ENCODE measurements at places on chromosomes 5 and 9. TPM values are rescaled to one million over a fixed set of nuclear protein-coding genes. Genes with fewer than 3 reads are reported as not detected.

The ANKRD31 gene
- total RNA-seq: 0.36 TPM

The SLC9A3 gene
- 2.3 TPM for total RNA-seq

The OR2V1 gene
- not detected for total RNA-seq

The FBLL1 gene
- total RNA-seq: 0.21 TPM

The MZB1 gene
- total RNA-seq: 2.0 TPM

The ZNF169 gene
- total RNA-seq: 5.1 TPM

The HAVCR1 gene
- 0.17 TPM for total RNA-seq

DNA sequence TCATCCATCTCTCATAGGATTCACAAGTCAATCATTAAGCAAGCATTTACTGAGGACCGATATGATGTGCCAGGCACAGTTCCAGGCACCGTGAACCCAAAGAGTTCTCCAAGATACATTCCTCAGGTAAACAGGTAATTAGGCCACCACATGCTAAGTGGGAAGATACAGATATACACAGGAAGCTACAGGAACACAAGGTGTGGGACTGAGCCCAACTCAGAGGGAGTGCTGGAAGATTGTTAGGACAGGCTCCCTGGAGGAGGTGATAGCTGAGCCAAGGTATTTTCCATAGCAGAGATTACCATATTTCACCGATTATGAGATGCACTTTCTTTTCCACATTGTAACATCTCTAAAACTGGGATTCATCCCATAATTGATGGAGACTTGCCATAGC, 31.4 kb upstream of the RAI14 start:
- no peak for DNase-seq

DNA sequence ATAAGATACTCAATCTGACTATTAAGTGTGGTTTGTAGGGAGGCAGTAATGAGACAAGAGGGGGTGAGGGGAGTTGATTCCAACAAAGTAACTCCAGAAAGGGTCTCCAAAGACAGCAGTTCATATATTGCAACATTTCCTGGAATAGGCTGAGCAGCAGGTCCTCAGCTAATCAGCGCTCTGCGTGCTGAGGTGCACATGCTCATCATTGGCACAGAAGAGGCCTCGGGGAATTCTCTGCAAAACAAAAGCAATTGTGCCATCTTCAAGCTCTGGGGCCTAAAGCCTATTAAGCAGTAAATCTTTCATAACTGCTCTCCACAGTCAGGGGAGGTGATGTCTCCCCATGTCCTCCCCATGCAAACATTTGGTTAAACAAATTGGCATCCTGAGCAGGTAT, 357.3 kb downstream of the SPOCK1 start:
- no peak for DNase-seq

DNA sequence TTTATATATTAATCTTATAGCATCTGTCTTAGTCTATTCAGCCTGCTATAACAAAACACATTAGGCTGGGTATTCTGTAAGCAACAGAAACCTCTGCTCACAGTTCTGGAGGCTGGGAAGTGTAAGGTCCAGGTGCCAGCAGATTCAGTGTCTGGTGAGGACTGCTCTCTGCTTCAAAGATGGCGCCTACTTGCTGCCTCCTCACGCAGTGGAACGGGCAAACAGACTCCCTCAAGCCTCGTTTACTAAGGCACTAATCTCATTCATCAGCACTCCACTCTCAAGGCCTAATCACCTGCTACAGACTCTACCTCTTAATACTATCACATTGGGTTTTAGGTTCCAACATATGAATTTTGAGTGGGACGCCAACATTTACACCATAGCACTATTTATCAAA, 5.2 kb upstream of the TBC1D2 start:
- DNase-seq: no peak

DNA sequence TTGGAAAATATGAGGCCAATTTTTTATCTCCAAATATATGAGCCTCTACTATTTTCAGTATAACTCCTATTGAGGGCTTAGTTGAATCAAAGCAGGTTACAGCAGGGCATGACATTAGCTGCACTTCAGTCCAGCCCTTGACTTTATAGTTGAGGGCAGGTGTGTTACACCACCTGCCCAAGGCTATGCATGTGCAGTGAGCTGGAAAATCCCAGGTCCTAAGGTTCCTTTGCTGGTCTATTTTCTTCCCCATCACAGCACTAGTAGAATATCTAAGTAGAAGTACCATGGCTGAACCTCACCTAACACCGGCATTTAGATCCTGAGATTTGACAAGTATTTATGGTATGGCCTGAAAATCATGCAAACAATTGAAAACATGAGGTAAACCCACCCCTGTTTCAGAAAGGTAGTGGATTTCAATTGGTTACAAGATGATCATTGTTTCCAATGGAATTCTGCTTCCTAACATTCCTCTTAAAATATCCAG, 201.1 kb downstream of the SEMA5A start:
- DNase-seq: no peak

DNA sequence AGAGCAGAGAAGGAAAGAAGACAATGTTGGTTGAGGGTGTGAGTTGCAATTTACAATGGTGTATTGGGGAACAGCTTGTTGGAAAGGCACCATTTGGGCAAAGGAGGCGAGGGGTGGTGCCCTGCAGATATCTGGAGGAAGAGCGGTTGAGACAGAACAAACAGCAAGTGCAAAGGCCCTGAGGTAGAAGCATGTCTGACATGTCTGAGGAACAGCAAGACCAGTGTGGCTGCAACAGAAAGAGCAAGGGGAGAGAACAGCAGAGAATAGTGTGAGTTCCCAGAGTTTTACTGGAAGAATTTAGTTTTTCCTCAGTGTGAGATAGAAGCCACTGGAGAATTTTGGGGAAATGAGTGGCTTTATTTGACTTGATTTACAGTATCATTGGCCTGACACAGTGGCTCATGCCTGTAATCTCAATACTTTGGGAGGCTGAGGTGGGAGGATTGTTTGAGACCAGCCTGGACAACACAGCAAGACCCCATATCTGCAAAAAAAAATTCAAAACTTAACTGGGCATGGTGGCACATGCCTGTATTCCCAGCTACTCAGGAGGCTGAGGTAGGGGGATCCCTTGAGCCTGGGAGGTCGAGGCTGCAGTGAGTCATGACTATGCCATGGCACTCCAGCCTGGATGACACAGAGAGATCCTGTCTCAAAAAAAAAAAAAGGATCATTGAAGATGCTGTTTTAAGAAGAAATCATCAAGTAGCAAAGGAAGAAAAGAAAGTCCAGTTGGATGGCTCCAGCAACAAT, 13.6 kb downstream of the CMBL start:
- DNase-seq: no peak

- DNase-seq: no peak
These were observed 48.9 kb downstream of the SH3PXD2B start for GRCh38 chr5:172405226-172406107.

DNA sequence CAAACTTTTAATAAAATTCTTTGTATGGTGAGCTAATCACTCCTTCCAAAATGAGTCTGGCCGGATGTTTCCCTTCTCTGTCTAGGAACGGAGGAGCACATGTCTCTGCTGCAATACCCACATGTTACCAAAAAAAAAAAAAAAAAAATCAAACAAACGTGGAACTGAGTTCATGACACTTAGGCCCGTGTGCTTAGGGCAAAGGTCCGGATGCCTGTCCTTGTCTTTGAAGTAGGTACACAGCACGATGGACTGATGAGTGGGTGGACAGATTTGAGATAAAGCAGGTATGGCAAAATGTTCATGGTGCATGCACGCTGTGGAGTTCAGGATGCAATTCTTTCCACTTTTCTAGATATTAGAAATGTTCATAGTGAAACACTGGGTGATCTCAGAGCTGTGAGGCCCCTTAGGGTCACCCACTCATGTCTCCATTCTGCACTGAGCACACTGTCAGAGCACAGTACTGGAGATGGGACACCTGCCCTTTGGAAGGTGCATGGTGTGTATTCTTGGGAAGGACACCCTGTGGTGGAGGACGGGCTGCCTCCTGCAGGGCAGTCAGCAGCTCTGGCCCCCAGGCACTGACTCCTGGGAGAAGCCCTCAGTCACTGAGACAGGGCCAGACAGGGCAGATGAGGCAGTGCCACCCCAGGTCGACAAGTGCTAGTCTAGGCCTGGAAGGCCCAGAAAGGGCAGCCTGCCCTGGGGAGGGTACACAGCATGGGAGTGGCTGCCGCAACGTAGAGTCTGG, 43.6 kb downstream of the GADD45G start:
- no peak for DNase-seq

DNA sequence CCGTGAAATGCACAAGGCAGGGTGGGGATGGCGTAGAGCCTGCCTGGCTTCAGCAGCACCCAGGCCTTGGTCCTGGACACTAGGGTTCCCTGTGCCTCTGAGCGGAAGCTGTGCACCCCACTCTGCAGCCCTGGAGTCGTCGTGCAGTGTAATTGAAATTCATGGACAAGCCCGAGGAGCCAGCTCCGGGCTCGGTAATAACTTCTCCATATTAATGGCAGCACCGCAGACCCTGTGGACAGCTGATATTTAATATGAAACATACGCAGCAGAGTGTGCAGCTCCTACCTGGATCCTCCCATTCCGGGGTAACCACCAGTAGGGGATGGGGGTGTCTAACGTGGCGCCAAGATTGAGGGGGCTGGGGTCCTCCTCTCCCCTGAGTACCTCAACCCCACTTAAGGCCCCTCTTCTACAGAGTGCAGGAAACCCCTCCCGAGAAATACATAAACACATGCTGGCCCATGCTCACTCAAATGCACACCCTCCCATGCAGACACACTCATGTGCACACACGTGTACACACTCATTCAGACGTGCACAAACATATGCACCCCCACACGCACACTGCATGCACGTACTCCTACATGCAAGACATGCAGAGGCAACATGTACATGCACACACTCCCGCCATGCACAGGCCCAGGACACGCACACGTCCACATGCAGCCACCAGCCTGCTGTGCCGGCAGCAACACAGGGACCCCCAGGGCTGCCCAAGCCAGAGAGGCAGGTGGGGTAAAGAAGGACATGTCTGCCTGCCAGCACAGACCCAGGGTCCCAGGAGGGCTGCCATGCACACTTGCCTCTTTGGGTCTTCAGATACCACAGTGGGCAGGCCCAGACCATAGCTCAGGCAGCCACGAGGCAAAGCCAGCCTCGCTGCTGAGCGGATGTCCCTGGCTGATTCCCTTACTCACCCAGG, 8.1 kb downstream of the ADAMTS2 start:
- DNase-seq: no peak
